ENCODE measurements at places on chromosomes 12 and 14. TPM values are rescaled to one million over a fixed set of nuclear protein-coding genes. Genes with fewer than 3 reads are reported as not detected.

GRCh38 chr12:6827437-6827911 lies 733 bp upstream of the P3H3 start:
- no peaks in the 10 kb centered on the region for H3K36me3 ChIP-seq
- H3K27ac ChIP-seq, result peak overlapping the region; percentile 92
- peak overlapping the region; percentile 90 for H3K4me3 ChIP-seq
- no peaks in the 10 kb centered on the region for H3K27me3 ChIP-seq
- no peak for DNase-seq

GRCh38 chr12:120162763-120163162 lies 31.8 kb downstream of the GCN1 start:
- no peak overlapping the region for H3K4me3 ChIP-seq
- DNase-seq, result no peak
- no peak overlapping the region for H3K27ac ChIP-seq
- no peaks in the 10 kb centered on the region for H3K27me3 ChIP-seq

TAS2R10 gene
- not detected for total RNA-seq

C12orf60 gene
- total RNA-seq, result 0.74 TPM

GRCh38 chr14:81187832-81188522 lies 32.8 kb downstream of the GTF2A1 start:
- no peak for DNase-seq
- H3K4me1 ChIP-seq, result peaks cover 11% of the 10 kb centered on the region
- no peak overlapping the region for H3K4me3 ChIP-seq
- no peak overlapping the region for H3K27ac ChIP-seq
- no peaks in the 10 kb centered on the region for H3K27me3 ChIP-seq

GRCh38 chr12:69925291-69925690 lies 100.3 kb downstream of the MYRFL start:
- no peak overlapping the region for H3K4me3 ChIP-seq
- no peaks in the 10 kb centered on the region for H3K27me3 ChIP-seq
- H3K36me3 ChIP-seq, result no peaks in the 10 kb centered on the region

DNA sequence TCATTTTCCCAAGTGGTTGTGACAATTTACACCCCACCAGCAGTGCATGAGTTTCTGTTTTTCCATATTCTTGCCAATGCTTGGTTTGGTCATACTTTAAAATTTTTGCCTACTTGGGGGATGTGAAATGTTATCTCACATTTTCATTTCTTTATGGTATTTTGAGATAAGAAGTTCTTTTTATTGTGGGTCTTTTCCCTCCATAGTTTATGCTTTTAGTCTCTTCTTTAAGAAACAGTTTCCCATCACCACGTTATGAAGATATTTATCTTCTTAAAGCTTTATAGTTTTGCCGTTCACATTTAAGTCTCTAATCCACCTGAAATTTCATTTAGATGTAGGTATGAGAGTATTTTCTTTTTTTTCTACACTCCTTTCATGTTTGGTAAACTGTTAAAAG lies 95.7 kb downstream of the PPM1A start:
- H3K27me3 ChIP-seq, result no peaks in the 10 kb centered on the region
- no peak overlapping the region for H3K4me3 ChIP-seq
- no peaks in the 10 kb centered on the region for H3K4me1 ChIP-seq

DNA sequence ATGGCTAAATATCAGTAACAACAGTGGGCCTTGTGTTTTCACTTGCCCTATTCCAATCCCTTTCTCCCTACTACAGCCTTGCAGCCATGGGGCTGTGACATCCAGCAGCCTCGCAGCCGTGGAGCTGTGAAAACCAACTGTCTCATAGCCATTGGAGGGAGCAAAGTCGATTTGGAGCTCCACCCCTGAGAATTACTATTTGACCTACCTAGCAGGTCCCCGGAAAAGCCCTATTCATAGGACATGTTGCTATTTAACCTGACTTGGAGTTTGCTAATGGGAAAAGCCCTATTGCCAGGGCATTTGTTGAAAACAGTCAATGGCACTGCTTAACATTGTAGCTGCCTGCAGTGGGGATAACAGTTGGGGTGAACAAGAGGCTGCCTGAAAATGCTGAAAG lies 33.3 kb downstream of the ERG28 start:
- H3K36me3 ChIP-seq, result no peaks in the 10 kb centered on the region
- no peak overlapping the region for H3K4me3 ChIP-seq
- no peak overlapping the region for H3K27ac ChIP-seq
- H3K27me3 ChIP-seq, result no peaks in the 10 kb centered on the region
- no peak for DNase-seq
- no peaks in the 10 kb centered on the region for H3K4me1 ChIP-seq

DNA sequence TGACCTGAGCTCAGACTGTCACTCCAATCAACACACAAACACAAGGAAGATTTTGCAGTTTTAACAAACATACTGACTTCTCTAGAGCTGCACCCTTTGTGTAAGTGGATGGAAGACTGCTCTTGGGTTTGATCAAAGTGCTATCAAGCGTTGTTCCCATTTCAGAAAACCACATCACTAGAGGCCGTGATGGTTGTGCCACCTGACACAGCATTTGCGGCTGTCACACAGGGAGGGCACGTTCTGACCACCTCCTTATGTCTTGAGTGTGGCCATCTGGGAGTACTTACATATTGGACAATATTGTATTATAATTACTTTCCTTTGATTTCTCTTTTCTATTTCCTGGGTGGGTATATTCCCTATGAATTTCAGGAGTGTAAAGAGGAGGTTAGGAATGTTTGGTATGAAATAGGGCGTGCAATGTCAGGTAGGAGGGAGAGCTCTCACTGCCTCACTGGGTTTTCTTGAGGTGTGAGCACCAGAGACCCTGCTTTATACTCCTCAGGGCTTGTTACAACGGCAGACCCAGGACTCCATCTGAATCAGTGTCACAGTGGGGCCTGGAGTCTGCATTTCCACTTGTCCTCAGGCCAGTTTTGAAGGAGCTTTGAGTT lies 74.3 kb downstream of the SYNE3 start:
- H3K27ac ChIP-seq, result peak overlapping the region; percentile 30
- no peak for DNase-seq
- H3K36me3 ChIP-seq, result peaks cover 23% of the 10 kb centered on the region
- H3K4me1 ChIP-seq, result no peaks in the 10 kb centered on the region

- no peaks in the 10 kb centered on the region for H3K4me1 ChIP-seq
- H3K27me3 ChIP-seq, result no peaks in the 10 kb centered on the region
- no peaks in the 10 kb centered on the region for H3K36me3 ChIP-seq
- no peak for DNase-seq
- no peak overlapping the region for H3K4me3 ChIP-seq
Measured at GRCh38 chr12:104858611-104859543, 99.2 kb downstream of the SLC41A2 start.

- no peaks in the 10 kb centered on the region for H3K36me3 ChIP-seq
- no peaks in the 10 kb centered on the region for H3K27me3 ChIP-seq
- no peak overlapping the region for H3K4me3 ChIP-seq
- no peak for DNase-seq
- no peak overlapping the region for H3K27ac ChIP-seq
Measured at GRCh38 chr12:12428047-12428446, 71.2 kb downstream of the BORCS5 start.

DNA sequence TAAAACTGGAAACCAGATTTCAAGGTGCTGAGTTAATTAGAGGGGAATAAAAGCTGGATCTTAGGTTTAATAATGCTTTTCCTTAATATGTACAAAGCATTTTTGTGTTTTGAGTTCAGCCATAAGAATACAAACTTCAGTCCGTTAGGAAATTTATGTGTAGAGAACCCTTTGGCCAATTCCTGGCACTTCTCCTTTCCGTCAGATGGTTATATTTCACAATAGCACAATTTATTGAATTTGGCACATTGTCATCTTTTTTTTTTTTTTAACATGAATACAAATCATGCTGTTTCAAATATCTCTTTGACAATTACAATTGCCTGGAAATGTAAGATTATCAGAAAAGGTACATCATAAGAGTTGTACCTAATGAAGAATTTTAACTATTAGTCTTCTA lies 56.2 kb upstream of the DDHD1 start:
- DNase-seq, result no peak
- H3K27ac ChIP-seq, result no peak overlapping the region
- no peak overlapping the region for H3K4me3 ChIP-seq
- no peaks in the 10 kb centered on the region for H3K27me3 ChIP-seq
- H3K4me1 ChIP-seq, result no peaks in the 10 kb centered on the region

TSPAN19 gene
- not detected for total RNA-seq

- H3K27ac ChIP-seq, result no peak overlapping the region
- no peaks in the 10 kb centered on the region for H3K36me3 ChIP-seq
- peaks cover 6% of the 10 kb centered on the region for H3K4me1 ChIP-seq
- no peak overlapping the region for H3K4me3 ChIP-seq
- no peak for DNase-seq
- H3K27me3 ChIP-seq, result no peaks in the 10 kb centered on the region
Measured at GRCh38 chr14:56490379-56490778, 89.2 kb upstream of the TMEM260 start.

DNA sequence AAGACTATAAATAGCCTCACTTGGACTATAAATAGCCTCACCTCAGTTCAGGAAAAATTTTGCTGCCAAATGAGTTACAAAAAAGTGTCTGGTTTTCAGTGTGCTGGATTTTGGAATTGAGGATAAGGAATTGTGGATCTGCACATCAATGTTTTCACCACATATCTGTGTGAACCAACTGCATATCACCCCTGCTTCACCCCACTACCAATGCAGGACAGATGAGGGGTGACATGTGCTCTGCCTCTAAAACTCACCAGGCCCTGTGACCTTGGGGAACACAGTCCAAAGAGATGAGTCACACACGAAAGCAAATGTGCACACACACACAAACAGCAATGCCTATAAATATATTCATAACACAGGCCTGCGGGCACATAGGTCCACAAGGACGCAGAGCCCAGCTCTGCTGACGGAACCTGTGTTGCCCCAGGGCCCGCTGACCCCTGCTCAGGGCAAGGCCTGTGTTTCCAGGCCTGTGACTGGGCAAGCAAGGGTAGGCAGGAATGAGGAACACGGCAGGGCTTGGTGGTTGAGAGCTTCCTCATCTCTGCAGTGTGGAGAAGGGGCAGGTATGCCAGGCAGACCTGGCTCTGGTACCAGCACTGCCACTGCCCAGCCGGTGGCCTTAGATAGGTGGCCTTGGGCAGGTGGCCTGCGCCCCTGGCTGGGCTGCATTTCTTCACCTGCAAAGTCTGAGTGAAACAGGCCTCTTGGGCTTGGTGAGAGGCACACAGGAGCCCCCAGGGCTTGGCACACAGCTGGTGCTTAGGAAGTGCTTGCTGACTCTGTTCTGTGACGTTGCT lies 82.4 kb downstream of the ARL6IP4 start:
- H3K4me1 ChIP-seq, result peaks cover 68% of the 10 kb centered on the region
- no peak for DNase-seq
- no peaks in the 10 kb centered on the region for H3K27me3 ChIP-seq

NUBPL gene
- 8.6 TPM for total RNA-seq

DNA sequence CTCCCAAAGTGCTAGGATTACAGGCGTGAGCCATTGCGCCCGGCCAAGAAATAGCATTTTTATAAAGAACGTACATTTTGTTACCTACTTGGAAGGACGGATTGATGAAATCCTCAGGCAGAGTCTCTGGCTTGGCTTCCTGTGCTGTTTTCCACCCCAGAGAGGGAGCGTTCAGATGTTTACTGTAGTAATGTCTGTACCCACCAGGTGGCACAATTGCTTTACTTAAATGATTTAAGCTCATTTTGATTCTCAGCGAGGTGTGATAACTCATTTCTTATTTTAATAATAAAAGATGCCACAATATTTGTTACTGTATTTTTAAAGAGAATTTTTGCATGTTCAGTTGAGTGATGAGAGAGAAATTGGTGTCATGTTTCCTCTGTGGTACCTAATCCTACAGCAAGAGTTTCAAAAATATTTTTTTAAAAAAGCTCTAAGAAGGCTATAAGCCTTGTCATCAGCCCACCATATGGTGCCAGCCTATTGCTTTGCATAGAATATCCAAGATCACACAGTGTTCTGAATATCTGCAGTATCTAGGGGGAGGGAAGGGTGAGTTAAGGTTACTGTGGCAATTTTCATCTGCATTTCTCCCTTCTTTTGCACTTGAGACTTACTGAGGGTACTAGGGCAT lies 82.6 kb upstream of the TRAF3 start:
- H3K4me3 ChIP-seq, result no peak overlapping the region
- no peak overlapping the region for H3K27ac ChIP-seq
- H3K4me1 ChIP-seq, result peaks cover 22% of the 10 kb centered on the region
- H3K27me3 ChIP-seq, result no peaks in the 10 kb centered on the region
- DNase-seq, result no peak

- H3K4me3 ChIP-seq, result no peak overlapping the region
- DNase-seq, result no peak
- no peaks in the 10 kb centered on the region for H3K27me3 ChIP-seq
- H3K36me3 ChIP-seq, result no peaks in the 10 kb centered on the region
- peak overlapping the region; percentile 75 for H3K27ac ChIP-seq
Measured at GRCh38 chr14:68805414-68805813, 12.5 kb upstream of the ZFP36L1 start.
